NCI-H69 (cell line): ENCODE measurements at places on chromosomes 13 and 19.
A peak's percentile ranks its signal among the peaks of the same experiment; 100 is the strongest.

DNA sequence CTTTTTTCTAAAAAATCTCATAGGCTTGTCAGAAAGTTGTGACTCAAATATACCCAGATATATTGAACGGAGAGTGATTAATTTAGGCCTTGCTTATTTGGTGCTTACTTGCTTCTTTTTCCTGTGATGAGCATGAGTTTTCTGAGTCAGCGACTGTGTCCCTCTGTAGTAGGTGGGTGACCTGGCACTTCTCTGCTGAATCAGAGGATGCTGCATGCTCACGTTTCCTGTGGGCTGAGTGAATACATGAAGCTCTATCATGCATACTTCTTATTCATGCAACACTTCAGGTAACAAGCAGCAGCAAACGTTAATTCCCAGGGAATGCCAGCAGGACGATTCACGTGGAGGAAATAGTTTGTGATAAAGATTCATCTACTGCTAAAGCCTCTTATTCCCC lies 245.0 kb downstream of the KLF5 start:
- no peak for DNase-seq

- DNase-seq = peak; percentile 67
Measured at GRCh38 chr19:13859361-13859880, 17.5 kb upstream of the NANOS3 start.

- DNase-seq = no peak
Measured at GRCh38 chr19:15372891-15373301, 6.7 kb downstream of the AKAP8 start.

DNA sequence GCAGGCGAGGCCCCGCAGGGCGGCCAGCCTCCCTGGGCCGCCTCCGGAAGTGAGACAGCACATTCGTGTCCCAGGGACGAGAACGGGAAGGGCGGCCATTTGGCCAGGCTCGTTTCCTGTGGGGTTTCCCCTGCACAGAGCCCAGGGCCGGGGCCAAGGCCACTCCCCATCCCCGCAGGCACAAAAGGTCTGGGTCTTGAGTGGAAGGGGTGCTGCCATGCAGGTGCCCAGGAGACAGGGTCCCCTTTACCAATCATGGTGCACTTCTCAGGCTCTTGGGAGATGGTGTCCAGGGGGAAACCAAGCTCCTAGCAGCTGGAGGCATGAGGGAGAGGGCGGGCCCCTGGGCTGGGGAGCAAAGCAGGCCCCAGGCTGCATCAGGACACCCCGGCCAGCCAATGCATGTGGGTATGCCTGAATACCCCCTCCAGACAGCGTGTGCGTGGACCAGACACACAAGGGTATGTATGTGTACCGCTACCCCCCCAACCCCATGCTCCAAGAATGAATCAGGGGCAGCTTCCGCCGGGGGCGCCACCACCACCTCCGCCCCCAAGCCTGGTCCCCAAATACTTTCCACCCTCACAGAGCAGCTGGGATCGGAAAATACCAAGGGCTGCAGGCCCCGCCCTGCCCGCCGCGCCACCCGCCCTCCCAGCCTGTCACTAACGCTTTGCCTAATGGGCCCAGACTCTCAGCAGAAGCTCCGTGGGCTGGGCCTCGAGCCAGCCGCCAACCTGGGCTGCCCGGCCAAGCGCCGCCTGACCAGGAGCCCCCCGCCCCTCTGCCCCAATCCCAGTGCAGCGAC lies 37.6 kb upstream of the NANOS3 start:
- peak; percentile 92 for DNase-seq

GRCh38 chr13:30355384-30355699 lies 48.0 kb upstream of the KATNAL1 start:
- no peak for DNase-seq

DNA sequence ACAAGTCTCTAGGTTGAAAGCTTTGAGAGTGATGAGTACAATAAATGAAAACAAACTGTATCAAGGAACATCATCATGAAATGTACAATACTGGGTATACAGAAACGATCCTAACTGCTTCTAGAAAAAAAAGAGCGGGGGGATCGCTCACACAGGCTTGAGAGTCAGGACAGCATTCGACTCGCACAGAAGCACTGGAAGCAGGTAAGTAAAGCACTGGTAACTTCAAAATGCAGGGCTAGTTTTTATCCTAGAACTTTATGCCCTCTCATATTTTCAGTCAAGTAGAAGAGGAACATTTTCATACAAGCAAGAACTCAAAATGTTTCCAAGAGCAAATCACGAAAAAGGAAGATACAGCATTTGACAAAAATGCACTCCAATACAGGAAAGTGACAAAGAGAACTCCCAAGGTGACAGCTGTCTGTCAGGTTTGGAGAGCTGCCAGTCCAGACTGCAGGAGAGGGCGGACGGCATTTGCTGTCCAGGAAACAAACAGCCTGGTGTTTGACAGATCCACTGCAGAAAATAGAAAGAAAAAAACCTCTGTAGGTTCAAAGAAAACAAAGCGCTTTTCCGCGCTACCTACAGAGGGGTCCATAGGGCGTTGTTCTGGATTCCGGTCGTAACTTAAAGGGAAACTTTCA lies 58.2 kb upstream of the XPO4 start:
- DNase-seq = peak; percentile 26

DNA sequence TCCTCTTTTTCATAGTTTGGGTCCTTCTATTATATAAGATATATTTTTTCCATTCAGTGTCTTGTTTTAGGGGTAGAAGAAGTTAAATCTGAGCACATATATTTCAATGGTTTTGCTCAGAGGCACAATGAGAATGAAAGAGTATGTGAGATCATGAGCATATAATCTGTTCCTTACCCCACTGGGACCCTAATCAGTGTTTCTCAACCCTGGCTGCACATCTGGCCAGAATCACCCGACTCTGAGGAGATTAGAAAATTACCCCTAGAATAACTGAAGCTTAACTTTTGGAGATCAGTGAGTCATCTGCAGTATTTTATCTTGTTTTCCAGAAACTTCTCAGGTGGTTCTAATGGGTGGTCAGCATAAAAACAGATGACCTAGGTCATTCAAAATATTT lies 782 bp downstream of the CYSLTR2 start:
- DNase-seq = no peak

GRCh38 chr19:1231729-1232637 lies 5.8 kb downstream of the CBARP start:
- DNase-seq = no peak

- no peak for DNase-seq
Measured at GRCh38 chr13:113374511-113375175, 10.7 kb upstream of the GRTP1 start.

- peak; percentile 82 for DNase-seq
Measured at GRCh38 chr19:38685666-38686529, 38.4 kb downstream of the ACTN4 start.

GRCh38 chr13:59447031-59447430 lies 716.7 kb downstream of the DIAPH3 start:
- no peak for DNase-seq

GRCh38 chr19:18903156-18904037 lies 7.4 kb upstream of the CERS1 start:
- no peak for DNase-seq

DNA sequence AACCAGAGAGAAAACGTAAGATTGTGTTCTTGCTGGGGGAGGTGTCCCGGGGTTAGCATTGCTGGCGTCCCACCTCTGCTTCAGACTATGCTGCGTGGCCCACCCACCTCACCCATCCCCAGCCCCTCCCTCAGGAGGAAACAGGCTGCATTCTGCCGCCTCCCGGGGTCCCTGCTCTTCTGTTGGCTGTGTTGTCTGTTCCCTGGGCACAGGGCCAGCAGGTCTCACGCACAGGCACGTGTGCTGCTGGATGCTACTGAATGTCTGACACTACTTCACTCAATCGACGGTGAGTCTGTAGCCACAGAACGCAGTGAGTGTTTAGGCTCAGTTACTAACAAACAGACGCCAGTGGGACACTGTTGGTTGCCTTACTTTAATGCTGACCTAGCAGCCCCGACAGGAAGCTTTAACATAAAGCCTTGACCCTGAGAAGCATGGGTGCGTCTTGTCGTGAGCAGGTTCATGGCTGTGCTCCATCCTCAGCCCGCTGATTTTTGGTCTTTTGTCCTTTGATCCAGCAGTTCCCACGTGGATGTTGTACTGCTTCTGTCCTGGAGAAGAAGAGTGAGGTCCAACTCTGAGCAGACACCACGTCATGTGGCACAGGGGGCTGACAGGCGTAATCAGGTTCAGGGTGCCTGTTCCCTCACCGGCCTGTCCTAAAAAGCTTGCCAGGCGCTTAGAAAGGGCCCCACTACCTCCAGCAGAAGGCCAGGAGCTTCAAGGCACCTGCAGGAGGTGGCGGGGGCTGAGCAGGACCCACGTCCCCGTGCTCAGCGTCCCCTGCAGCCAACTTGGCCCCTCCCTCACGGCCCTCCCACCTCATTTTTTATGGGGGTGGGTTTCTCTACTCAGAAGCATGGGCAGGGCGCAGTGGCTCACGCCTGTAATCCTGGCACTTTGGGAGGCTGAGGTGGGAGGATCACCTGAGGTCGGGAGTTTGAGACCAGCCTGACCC lies 26.0 kb downstream of the NAXD start:
- no peak for DNase-seq

DNA sequence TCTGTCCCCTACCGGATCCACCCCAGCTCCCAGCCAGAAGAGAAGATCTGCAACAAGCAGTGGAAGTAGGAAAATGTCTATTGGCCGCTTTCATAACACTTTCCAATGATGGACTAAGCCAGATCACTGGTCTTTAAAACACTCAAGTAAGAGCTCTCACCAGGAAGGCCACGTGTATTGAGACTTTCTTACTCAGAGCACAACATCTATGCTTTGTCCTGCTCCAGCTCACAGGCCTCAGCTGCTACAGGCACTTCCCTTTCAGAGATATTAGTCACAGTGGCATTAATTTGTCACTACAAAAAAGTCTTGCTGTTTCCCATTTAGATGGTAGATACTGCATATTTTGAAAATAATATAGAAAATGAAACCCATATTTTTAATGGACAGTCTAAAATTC lies 164.2 kb downstream of the ABCC4 start:
- no peak for DNase-seq

DNA sequence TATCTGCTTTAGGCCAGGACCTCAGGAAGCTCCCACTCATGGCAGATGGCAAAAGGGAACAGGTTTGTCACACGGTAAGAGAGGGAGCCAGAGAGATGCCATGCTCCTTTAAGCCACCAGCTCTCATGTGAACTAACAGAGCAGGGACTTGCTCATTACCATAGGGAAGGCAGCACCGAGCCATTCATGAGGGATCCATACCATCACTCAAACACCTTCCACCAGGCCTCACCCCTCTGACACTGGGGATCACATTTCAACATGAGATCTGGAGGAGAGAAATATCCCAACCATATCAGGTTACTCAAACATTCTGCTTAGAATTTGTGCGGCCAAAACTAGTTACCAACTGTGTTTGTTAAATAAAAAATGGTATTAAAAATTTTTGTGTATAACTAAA lies 427.0 kb downstream of the UQCRFS1 start:
- no peak for DNase-seq

GRCh38 chr19:55109527-55110291 lies 7.7 kb downstream of the PPP1R12C start:
- DNase-seq = no peak

DNA sequence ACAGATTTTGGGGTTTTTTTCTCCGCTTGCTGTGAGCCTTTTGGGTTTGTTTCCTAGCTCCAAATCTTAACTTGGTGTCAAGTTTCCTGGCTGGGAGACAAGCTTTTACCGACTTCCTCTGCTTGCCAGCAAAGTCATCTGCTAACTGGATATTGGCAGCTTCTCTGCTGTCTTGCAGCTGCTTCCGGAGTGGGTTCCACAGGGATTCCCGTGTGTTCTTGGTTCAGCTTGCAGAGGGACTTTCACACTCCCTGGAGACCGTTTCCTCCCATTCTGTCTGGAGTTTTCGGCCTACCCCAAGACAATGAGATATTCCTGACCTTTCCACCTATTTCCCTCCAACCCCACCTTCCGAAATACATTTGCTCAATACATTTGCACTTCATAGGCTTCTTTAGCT lies 2.2 kb upstream of the COLGALT1 start:
- DNase-seq = peak; percentile 75

- DNase-seq = peak; percentile 54
Measured at GRCh38 chr13:54593504-54593903, 1564.9 kb downstream of the OLFM4 start.

GRCh38 chr13:110580800-110581199 lies 19.3 kb upstream of the RAB20 start:
- no peak for DNase-seq

DNA sequence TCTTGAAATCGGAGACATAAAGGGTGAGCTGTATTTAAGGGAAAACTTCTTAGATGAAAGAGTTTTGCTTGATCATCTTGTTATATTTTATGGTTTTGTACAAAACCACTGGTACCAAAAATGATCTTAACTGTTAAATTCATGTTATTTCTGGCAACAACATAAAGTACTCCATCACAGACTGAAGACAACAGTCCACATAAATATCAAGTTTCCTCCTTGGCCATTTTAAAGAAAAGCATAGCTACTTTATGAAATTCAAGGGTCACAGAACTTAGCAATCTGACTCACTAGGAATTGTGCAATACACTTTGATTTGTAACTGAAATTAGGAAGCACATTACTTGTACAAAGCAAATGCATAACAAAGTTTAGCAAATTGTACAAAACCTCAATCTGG lies 66.3 kb downstream of the TBC1D4 start:
- DNase-seq = no peak

DNA sequence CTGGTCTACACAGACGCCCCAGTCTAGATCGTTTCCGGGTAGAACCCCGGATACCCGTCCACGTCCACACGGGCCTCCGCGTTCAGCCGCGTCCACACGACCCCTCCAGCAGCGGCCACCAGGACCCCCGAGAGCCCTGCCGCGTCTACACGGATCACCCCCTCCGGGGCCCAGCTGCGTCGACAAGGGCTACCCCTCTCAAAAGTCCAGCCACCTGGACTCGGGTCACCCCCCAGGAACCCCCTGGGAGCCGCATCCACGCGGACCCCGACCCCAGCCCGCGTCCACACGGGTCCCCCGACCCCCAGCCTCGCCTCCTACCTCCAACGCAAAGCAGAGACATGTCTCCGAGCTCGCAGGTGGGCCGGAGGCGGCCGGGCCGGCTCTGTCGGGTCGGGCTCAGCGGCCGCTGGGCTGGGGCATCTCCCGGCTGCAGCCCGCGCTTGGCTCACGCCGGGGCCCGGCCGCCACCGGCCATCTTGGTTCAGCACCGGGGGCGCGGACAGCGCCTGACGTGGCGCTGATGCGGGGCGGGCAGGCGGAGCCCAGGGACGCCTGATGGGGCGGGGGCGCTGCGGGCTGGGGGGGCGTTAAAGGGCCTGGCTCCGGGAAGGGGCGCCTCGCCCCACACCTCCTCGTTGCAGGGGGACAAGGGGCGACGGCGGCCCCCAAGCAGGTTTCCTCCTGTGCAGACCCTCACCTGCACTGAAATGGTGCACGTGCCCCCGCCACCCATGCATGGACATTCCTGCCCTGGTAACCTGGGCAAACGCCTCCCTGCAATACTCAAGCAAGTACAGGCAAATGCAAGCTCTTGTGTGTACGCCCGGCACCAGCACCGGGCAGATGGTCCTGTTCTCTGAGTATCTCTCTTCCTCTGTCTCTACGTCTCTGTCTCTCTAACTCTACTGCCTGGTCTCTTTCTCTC lies at the start of gene UNC13A:
UNC13A (minus strand) TSS at position 498 of the 928 bp plus-strand sequence; CDS start at position 343, 155 bp downstream.
- DNase-seq = peak; percentile 84

- DNase-seq = no peak
Measured at GRCh38 chr13:48232420-48233045, 473 bp upstream of the ITM2B start.
